Activated CD8-positive, alpha-beta T cell treated with anti-CD3 and anti-CD28 coated beads for 36 hours (primary cell): ENCODE measurements at places on chromosomes 1 and 21.

- no peak for DNase-seq
Measured at GRCh38 chr1:75529488-75529887, 81.4 kb downstream of the SLC44A5 start.

- DNase-seq = no peak
Measured at GRCh38 chr1:59113876-59114457, 182.9 kb upstream of the FGGY start.

DNA sequence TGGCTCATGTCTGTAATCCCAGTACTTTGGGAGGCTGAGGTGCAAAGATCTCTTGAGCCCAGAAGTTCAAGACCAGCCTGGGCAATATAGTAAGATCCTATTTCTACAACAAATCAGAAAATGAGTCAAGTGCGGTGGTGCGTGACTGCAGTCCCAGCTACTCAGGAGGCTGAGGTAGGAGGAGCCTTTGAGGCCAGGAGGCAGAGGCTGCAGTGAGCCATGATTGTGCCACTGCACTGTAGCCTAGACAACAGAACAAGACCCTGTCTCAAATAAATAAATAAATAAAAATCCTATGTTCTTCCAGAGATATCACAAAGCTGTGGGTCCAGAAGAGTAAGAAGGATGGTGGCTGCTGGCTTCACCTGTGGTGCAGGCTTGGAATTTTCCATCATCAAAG is 22.1 kb downstream of the CDA start:
- no peak for DNase-seq

GRCh38 chr1:236288620-236288976 is 6.8 kb upstream of the ERO1B start:
- no peak for DNase-seq

DNA sequence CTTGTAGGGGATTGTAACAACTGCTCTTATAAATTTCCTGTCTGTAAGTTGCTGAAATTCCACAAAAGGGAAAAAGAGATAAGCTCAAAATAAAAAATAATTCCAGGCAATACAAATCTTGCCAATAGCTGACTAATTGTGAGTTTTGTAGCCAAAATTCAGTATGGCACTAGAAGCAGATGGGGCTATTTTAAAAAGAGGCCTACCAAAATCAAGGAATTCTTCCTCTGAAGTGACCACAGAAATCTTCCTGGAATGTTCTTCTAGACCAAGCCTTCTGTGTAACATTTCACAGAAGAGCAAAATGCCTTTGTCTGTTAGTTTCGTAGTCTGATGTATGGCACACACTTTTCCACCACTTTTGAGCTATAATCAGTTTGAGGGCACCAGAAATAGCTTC is 127.6 kb downstream of the CYYR1 start:
- DNase-seq = no peak

GRCh38 chr1:11151114-11151513 is 38.0 kb upstream of the ANGPTL7 start:
- no peak for DNase-seq

DNA sequence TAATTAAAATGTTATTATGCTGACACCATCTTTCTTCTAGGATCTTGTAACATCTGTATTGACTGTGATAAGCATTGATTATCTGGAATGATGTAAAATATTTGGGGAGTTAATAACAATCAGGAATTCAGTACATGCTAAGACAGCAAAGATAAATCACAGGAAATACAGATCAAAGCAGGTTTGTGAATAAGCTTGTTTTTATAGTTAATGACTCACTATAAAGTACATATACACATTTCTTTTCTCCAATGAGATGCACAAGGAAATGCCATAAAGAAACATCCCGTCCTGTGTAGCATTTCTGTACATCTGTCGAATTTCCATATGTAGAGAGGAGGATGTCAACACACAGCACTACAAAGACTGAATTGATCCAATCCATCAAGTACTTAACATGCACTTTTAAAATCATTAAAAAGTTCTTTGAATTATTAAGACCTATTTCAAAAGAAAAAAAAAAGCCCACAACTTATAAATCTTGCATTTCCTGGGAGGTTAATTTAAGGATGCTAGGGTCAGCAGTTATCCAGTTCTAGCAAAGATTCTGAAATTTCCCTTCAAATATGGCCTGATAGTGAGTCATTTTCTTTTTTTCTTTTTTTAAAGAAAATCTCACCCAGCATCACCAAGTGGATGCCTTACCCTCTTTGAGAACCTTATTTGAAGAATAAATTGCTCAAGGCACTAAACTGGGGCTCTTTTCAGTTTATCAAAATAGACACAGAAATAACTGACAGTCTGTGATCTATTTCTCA is 243.2 kb upstream of the NR5A2 start:
- DNase-seq = no peak

DNA sequence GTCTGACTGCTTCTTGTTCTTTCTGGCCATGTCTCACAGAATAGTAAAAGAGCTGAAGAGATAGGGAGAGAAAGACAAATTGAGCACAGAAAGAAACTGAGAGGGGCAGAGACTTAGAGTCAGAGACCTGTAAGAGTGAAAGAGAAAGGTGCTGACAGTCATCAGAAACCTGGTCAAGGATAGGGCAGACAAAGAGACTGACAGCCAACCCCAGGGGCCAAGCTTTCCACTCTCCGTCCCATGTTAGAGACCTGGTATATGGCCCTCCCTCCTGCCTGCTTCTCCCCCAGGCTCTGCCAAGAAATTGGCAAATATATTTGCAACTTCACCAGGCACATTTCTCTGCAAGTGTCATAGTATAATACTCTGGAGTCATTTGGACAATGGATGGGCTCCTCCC is 64.6 kb downstream of the RHBG start:
- DNase-seq = no peak

GRCh38 chr1:184605941-184606340 is 148.7 kb downstream of the EDEM3 start:
- DNase-seq = no peak
